ENCODE measurements at places on chromosomes 5 and 9.

GRCh38 chr9:133360400-133361393 is 4.3 kb downstream of the SURF2 start:
- no peak for DNase-seq

GRCh38 chr5:132176521-132176945 is 51.1 kb downstream of the P4HA2 start:
- DNase-seq: no peak

DNA sequence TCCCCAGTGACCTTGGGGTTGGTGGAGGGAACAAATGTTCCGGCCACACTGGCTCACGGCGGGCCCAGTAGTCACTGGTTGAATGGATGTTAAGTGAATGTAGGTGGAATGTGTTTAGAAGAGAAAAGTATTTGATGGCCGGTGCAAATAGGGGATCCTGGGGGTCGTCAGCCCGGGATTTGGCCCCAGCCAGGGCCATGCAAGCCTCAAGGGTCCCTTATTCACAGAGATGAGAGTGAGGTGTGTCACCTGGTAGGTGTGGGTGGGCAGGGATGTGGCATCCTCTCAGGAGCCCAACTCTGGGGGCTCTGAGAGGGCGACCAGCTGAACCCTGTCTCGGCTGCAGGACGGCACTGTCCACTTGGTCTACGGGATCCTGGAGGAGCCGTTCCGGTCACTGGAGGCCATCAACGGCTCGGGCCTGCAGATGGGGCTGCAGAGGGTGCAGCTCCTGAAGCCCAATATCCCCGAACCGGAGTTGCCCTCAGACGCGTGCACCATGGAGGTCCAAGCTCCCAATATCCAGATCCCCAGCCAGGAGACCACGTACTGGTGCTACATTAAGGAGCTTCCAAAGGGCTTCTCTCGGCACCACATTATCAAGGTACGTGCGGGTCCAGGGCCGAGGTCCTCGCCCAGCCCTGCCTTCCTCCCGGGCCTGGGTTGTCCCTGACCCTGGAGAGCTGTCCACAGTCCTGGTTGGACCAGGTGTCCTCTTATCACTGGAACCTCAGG is 5.9 kb downstream of the DBH start:
- DNase-seq: no peak

- DNase-seq: no peak
Observed at GRCh38 chr9:128202648-128203023, 543 bp upstream of the DNM1 start.

DNA sequence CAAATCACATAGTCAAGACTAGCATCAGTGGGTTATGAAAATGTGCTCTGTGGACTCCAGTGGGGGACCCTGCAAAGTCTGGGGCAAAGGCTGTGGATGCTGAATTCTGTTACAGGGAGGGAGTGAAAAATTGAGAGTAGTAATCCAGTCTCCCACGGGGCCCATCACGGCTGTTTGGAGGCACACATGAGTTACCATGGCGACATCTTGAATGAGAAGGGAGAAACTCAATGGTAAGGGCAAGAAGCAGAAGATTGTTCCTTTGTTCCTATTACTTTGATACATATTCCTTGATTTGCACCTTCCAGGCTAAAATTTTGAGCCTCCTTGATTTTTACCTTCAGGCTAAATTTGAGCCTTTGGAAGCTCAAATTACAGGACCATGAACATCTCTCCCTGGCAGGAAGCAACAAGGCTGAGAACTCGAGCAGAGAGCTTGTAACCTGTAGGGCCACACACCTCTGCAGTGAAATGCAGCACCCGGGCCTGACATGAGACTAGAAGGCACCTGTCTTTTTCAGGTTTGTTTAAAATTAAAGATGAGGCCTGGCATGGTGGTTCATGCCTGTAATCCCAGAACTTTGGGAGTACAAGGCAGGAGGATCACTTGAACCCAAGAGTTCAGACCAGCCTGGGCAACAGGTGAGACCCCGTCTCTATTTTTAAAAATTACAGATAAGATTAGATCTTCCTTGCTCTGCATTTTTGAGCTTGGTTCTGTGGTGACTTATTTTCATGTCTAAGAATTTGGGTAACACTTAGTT is 31.0 kb upstream of the ZFR start:
- no peak for DNase-seq

DNA sequence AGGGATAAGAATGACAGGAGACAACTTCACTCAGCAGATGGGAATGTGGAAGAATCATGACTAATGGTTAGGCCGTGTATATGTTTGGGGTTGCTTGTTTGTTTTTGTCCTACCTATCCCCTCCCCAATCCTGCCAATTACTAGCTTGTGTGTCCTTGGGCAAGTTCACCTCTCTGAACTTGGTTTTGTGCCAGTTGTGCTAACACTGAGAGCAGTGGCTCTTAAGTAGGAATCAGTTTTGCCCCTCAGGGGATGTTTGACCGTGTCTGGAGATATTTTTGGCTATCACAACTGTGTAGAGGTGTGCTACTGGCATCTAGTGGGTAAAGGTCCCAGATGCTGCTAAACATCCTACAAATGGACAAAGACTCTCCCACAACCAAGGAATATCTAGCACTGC is 287.0 kb downstream of the DMRT2 start:
- no peak for DNase-seq

DNA sequence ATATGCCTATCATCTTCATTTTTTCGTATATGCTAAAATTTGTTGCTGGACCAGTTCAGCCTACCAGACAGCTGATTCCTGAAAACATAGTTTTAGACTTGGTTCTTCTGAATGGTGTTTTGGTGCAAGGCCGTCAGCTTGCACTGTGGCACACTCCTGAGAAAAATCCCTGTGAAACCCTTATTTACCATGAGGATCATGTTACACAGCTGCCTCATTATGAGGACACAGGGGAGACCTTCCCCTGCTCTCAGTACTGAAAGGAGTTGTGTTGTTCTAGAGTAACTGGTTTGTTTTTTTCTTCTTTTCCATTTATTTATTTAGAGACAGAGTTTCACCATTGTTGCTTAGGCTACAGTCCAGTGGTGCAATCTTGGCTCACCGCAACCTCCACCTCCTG is 37.6 kb downstream of the MAST4 start:
- DNase-seq: no peak

GRCh38 chr9:89440951-89441654 is 56.8 kb downstream of the SEMA4D start:
- no peak for DNase-seq

GRCh38 chr5:1321576-1321975 is 23.3 kb downstream of the CLPTM1L start:
- no peak for DNase-seq

DNA sequence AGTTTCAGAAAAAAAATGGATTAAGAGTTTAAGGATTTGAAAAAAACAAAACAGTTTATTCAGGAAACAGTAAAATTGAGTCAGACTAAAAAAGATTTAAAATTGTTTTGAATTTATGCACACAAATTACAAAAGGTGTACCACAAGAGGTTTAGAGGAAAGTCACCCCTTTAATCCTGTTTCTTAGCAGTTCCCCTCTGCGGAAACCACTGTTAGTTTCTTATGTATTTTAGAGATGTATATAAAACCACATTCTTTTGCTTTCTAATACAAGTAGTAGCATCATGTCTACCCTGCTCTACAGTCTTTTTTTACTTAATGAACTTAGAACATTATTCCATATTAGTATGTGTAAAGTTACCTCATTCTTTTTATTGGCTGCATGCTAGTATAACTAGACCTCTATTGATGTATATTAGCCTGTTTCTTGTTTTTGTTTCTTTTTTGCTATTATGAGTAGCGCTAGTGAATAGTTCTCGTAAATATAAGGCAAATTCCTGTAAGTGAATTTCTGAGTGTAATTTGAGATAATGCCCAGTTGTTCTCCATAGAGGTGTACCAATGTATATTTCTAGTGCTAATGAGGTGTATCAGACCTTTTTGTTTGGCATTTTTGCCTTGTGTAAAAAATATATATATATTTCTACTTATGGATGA is 20.0 kb downstream of the GPBP1 start:
- DNase-seq: no peak

GRCh38 chr9:22030101-22030598 is 21.0 kb upstream of the CDKN2B start:
- no peak for DNase-seq

- no peak for DNase-seq
Observed at GRCh38 chr5:141484641-141485311, at the start of gene PCDHGC4. Gene PCDHGC4, plus strand, starts transcription at chr5:141485030. Its CDS starts 144 bp downstream, at chr5:141485174.

GRCh38 chr5:78496373-78496772 is 136.0 kb downstream of the SCAMP1 start:
- no peak for DNase-seq

GRCh38 chr5:635306-636055 is 23.3 kb downstream of the CEP72 start:
- DNase-seq: no peak

All from activated T-cell treated with anti-CD3 and anti-CD28 coated beads, Interleukin-2, amount 50 U/mL, for 72 hours (primary cell).